ENCODE measurements at places on chromosomes 3 and 15.

GRCh38 chr3:27483117-27484014 lies 818 bp downstream of the SLC4A7 start:
- peak; percentile 15 for DNase-seq

DNA sequence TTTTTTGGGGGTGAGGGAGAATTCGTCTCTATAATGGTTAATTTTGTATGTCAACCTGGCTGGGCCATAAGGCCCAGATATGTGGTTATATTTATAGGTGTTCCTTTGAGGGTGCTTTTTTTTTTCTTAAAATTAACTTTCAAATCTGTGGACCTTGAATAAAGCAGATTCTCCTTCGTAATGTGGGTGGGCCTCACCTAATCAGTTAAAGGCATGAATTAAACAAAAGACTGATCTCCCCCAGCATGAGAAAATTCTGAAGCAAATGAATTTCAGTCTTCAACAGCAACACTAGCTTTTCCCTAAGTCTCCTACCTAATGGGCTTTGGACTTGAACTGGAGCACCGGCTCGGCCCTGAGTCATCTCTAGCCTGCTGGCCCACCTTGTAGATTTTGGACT lies 77.4 kb downstream of the GMNC start:
- no peak for DNase-seq

DNA sequence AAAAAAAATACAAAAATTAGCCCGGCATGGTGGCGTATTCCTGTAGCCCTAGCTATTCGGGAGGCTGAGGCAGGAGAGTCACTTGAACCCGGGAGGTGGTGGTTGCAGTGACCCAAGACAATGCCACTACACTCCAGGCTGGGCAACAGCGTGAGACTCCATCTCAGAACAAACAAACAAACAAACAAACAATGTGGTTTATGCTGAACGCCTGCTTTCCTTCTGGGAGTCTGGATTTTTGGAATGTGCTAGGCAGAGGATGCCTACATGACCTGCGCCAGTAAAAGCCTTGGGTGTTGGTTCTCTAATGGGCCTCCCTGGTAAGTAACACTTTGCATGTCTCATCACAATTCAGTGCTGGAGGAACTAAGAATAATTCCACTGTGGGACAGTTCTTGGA lies 43.5 kb downstream of the PCNP start:
- no peak for DNase-seq

GRCh38 chr15:56236197-56236596 lies 7.5 kb downstream of the RFX7 start:
- DNase-seq, result no peak

DNA sequence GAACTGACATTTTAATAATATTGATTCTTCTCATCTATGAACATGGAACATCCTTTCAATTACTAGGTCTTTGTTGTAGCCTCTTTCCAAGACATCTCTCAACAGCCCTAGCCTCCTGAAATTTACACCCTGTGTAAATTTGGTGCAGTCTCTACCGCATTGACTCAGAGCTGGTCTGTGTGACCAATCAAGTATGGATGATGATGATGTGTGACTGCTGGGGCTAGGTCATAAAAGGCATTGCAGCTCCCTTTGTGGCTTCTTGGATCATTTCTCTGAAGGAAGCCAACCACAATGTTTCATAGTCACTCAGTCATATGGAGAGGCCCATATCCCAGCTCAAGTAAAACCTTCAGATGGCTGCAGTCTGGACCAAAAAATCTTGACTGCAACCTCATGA lies 62.1 kb upstream of the FAM3D start:
- DNase-seq, result no peak

DNA sequence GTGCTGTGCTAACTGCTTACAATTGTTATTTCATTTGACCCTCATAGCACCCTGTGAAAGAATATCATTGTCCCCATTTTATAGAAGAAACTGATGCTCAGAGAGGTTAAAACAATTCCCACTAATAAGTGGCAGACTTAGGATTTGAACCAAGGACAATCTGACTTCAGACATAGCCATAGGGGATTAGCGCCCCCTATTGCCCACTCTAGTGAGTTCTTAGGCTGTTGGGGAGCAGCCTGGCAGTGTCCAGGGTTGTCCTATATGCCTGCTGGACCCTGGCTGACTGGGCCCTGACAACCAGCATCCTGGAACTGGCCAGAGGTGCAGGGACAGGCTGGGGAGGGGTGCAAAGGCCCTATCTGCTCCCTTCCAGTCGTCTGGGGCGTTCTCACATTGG lies 15.4 kb downstream of the DPH3 start:
- DNase-seq, result no peak

DNA sequence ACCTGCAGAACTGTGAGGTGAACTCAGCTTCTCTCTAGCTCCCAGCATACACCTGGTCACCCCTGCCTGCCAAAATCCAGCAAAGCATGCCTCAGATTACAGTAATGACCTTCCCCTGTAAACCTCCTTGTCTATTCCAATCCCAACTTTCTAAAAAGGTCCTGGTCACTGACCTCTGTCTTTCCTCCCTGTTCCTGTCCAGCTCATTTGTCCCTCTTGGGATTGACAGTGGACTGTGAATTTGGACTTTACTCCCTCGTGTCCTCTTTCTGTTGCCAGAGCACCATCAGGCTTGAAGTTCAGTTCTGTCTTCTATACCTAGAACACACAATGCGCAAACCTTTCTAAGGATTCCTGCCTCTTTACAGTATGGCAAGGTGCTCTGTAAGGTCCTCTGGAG lies 50.3 kb downstream of the MTHFS start:
- DNase-seq, result no peak

- no peak for DNase-seq
These were observed 239.3 kb downstream of the IL5RA start for GRCh38 chr3:2870724-2871333.

DNA sequence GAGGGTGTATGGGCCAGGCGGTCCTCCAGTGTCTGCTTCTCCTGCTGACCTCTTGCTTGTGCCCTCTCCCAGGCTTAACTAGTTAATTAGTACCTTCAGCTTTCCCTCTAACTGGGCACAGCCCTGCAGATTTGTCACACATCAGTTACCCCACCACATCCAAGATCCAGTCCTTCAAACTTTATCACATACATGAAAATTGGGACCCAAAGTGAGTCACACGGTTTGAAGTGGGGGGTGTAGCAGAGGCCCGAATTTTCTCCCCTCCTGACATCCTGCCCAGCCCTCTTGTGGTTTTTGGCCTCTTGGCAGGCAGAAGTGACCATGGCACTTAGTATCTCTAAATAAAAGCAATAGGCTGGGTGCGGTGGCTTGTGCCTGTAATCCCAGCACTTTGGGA lies 3.9 kb downstream of the MAPKAPK3 start:
- DNase-seq, result no peak

GRCh38 chr15:62291262-62291661 lies 126.2 kb upstream of the C2CD4B start:
- DNase-seq, result no peak

DNA sequence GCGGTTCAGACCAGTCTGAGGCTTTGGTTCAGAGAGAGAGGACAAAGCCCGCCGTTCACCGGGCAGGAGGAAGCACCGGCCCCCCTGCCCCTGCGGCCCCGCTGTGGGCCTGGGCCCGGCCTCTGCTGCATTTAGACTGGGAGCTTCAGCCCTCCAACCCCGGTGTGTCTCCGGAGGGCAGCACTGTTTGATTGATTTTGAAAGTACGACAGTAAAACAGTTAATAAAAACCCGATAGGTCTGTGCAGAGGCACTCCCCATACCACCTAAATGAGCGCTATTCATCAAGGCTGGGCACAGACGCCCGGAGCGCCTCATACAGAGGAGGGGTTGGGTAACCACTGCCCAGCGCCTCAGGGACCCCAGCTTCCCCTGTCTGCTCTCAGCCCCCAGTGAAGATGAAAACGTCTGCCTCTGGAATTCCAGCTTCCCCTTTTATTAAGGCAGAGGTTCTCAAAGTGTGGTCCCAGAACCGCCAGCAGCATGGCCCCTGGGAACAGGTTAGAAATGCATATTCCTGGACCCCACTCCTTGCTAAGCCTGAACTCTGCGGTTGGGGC lies 256.7 kb upstream of the TLE3 start:
- DNase-seq, result no peak

GRCh38 chr3:61564395-61565059 lies 3.2 kb downstream of the PTPRG start:
- DNase-seq, result no peak

- no peak for DNase-seq
These were observed 47.3 kb downstream of the AMOTL2 start for GRCh38 chr3:134326760-134327593.

DNA sequence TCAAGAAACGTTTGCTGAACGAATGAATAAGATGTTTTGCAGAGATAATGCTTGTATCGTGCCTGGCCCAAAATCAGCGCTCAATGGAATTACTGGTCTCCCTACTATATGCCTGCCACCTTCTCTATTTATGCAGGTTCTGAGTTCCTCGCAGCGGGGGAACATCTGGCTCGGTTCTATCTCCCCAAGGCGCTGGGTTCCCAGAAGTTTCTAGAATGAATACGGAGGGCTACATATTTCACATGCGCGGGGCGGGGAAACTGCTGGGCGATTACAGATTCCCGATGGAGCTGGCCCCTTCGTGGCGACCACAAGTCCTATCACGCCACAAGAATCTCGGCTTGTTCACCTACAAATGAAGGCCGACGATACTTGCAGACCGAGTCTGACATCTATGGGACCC lies 411 bp upstream of the EIF2B5 start:
- DNase-seq, result no peak

- no peak for DNase-seq
These were observed 6.6 kb downstream of the ATP6V1A start for GRCh38 chr3:113753376-113753985.

- DNase-seq, result no peak
These were observed 828 bp downstream of the U2SURP start for GRCh38 chr3:143002083-143002712.

DNA sequence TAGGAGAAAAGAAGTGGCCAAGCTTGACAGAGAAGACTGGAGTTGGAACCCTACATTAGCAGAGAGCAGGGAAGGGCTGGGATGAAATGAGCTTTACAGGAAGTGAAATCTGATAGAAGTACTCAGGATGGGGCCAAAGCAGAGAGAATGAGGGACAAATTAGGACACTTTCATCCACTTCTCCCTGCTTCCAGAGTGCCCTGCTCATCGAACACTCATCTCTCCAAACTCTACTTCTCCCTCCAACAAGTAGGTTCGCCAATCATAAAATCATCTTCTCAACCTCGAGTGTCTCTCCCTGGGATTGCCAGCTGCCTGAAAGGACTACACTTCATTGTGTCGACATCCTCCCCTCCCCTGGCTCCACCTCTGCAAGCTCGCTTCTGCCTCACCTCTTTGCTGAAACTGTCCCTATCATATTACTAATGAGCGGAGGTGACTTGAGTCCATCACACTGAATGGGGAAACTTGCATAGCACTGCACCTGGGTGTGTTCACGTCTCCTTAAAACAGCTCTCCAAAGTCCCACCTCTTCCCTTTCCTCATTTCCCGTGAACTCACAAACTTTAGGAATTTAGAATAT lies 365.8 kb downstream of the FOXP1 start:
- DNase-seq, result no peak

- DNase-seq, result no peak
These were observed 18.5 kb downstream of the CNOT10 start for GRCh38 chr3:32703491-32703972.

DNA sequence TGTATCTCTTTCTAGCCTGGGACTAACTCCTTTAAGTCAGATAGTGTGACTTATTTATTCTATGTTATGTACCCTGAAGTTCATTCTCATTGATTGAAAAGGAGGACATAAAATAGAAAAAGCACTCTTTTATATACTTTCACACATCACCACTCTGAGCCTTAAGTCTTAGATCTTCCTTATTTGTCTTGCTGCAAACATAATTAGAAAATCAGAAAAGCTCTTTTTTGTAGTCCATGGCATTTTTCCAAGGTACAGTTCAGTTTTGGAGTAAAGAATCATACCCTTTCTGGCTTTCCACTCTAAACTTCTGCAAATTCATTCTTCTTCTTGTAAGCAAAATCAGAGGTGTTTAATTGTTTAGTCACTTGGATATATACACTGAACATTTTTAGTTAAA lies 75.5 kb downstream of the AKAP13 start:
- DNase-seq, result no peak

DNA sequence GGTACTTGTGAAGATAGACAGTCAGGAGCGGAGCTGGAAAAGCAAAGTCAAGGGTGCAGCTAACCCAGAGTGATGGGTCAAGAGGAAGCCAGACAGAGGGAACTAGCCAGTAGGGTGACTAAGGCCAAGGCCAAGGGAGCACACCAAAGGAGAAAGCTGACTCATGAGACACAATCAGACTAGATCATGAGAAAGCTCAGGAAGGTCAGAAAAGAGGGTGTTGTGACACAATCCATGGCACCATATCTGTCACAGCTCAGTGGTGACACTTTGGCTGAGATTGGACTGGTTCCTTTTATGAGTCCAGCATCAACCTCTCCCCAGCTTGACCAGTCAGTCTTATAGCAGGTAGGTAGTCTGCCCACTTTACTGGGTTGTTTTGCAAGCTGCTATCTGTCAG lies 22.2 kb downstream of the P2RY1 start:
- DNase-seq, result no peak

GRCh38 chr3:148149556-148149955 lies 548.1 kb upstream of the AGTR1 start:
- no peak for DNase-seq

GRCh38 chr15:74869726-74870407 lies 3.3 kb downstream of the SCAMP2 start:
- DNase-seq, result no peak

DNA sequence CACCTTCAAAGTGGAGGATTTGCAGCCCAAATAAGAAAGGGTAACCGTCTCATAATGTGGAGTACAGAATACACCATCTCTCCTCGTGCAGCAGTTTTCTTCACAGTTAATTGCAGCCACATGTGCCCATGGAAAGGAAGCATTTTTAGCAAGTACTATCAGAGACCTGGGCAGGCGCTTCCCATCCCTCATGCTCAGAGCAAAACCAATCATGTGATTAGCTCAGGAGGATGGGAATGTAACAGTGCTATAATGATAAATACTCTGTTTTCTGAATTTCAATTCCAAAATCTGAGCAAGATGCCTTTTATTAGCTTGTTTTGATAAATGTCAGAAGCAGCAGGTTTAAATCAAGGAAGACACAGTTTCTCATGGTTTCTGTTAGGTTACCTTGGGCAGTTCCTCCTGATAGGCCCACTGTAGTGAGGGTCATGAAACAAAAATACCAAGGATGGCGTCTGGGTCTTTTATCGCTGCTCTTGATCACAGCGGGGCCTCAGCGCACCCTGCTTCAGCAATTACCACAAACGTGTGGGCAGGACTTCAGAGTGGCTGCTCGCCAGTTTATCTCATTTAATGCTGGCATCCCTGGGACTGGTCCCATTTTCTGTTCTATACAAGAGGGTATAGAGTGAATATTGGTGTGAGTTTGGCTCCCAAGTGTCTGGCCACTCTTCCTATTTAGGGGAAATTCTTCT lies 92.6 kb upstream of the VGLL4 start:
- DNase-seq, result no peak

GRCh38 chr3:109643590-109643989 lies 306.2 kb upstream of the DPPA4 start:
- DNase-seq, result no peak

- no peak for DNase-seq
These were observed 108.1 kb downstream of the TPRA1 start for GRCh38 chr3:127482216-127483004.

- no peak for DNase-seq
These were observed 121.9 kb upstream of the STAC start for GRCh38 chr3:36258421-36258820.
